Chondrocyte (in vitro differentiated cells): ENCODE measurements at places on chromosomes 6 and 20.
A peak's percentile ranks its signal among the peaks of the same experiment; 100 is the strongest.

GRCh38 chr6:161922631-161923119 is 648.8 kb upstream of the AGPAT4 start:
- no peaks in the 10 kb centered on the region for H3K36me3 ChIP-seq
- peak overlapping the region; percentile 88 for H3K27ac ChIP-seq
- no peak overlapping the region for H3K4me3 ChIP-seq
- H3K27me3 ChIP-seq: no peaks in the 10 kb centered on the region

- H3K36me3 ChIP-seq: peaks cover 8% of the 10 kb centered on the region
- peaks cover 8% of the 10 kb centered on the region for H3K4me1 ChIP-seq
- no peak overlapping the region for H3K27ac ChIP-seq
- H3K27me3 ChIP-seq: peaks cover 57% of the 10 kb centered on the region
Observed at GRCh38 chr20:58224097-58224496, 4.4 kb downstream of the ANKRD60 start.

GRCh38 chr6:26315274-26315673 is 49.7 kb upstream of the BTN3A2 start:
- peaks cover 24% of the 10 kb centered on the region for H3K4me1 ChIP-seq
- H3K27me3 ChIP-seq: no peaks in the 10 kb centered on the region
- no peak overlapping the region for H3K4me3 ChIP-seq
- H3K27ac ChIP-seq: no peak overlapping the region
- no peaks in the 10 kb centered on the region for H3K36me3 ChIP-seq
- DNase-seq: no peak

GRCh38 chr6:5280920-5281319 is 19.6 kb downstream of the FARS2 start:
- no peak overlapping the region for H3K27ac ChIP-seq
- H3K27me3 ChIP-seq: no peaks in the 10 kb centered on the region
- H3K4me1 ChIP-seq: peaks cover 4% of the 10 kb centered on the region
- no peak overlapping the region for H3K4me3 ChIP-seq
- DNase-seq: no peak

- DNase-seq: no peak
- no peak overlapping the region for H3K27ac ChIP-seq
- no peaks in the 10 kb centered on the region for H3K27me3 ChIP-seq
- H3K36me3 ChIP-seq: peaks cover 22% of the 10 kb centered on the region
- no peaks in the 10 kb centered on the region for H3K4me1 ChIP-seq
Observed at GRCh38 chr6:69719602-69720193, 77.1 kb downstream of the LMBRD1 start.

DNA sequence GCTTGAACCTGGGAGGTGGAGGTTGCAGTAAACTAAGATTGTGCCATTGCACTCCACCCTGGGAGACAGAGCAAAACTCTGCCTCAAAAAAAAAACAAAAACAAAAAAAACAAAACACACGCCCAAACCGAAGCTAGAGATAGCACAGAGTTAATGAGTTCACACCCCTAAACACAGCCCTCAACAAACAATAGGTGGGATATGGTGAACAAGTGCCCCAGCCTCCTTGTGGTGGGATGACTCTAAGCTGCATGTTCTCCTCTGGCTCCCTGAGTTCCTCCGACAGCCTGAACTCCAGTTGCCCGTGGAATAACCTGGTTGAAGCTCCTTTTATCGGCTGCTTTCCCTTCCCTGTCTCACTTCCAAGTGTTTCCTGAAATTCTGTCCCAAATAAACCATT is 22.1 kb upstream of the DSN1 start:
- no peaks in the 10 kb centered on the region for H3K27me3 ChIP-seq
- no peak overlapping the region for H3K4me3 ChIP-seq
- peaks cover 43% of the 10 kb centered on the region for H3K36me3 ChIP-seq
- DNase-seq: no peak
- H3K27ac ChIP-seq: no peak overlapping the region

DNA sequence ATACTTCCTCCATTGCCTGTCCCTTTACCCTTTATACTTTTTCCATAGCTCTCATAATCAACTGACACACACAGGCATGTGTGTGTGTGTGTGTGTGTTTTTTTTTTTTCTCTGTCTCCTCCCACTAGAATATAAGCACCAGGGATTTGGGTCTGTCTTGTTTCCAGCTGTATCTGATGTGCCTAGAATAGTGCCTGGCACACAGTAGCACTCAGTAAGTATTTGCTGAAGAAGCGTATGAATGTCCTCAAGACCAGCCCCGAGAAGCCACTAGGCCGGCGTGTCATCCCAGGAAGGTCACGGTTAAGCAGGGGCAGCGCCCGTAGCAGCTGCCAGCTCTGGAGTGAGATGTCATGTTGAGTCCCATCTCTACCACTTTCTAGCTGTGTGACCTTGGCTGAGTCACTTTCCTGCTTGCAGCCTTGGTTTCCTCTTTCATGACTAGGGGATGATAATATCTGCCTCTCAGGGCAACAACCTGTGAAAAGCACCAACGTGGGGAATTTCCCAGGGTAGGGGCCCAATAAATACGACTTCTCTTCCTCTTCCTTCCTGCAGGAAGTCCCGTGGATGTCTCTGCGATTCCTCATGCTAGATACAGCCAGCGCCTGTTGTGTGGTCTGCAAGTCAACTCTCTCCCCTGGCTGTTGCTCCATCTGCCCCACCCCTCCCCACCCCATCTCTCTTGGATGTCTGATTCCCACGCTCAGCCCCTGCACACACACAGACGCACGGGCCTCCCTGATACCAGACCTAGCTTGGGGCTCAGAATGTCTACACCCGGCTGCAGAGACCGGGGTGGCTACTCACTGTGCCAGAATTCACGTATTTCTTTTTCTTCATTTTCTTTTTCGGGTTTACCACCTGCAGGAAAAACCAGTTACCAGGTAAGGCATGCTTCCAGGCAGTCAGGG is 58.1 kb downstream of the RAB44 start:
- no peak for DNase-seq
- no peaks in the 10 kb centered on the region for H3K4me1 ChIP-seq
- H3K27ac ChIP-seq: no peak overlapping the region

- H3K4me1 ChIP-seq: peaks cover 18% of the 10 kb centered on the region
- H3K27me3 ChIP-seq: peaks cover 20% of the 10 kb centered on the region
- no peak for DNase-seq
- no peak overlapping the region for H3K27ac ChIP-seq
Observed at GRCh38 chr20:6053064-6053775, 640 bp downstream of the LRRN4 start.

- H3K4me3 ChIP-seq: no peak overlapping the region
- H3K36me3 ChIP-seq: no peaks in the 10 kb centered on the region
- H3K27ac ChIP-seq: peak overlapping the region; percentile 72
- H3K27me3 ChIP-seq: no peaks in the 10 kb centered on the region
Observed at GRCh38 chr6:116217069-116217468, 36.8 kb downstream of the TSPYL4 start.

DNA sequence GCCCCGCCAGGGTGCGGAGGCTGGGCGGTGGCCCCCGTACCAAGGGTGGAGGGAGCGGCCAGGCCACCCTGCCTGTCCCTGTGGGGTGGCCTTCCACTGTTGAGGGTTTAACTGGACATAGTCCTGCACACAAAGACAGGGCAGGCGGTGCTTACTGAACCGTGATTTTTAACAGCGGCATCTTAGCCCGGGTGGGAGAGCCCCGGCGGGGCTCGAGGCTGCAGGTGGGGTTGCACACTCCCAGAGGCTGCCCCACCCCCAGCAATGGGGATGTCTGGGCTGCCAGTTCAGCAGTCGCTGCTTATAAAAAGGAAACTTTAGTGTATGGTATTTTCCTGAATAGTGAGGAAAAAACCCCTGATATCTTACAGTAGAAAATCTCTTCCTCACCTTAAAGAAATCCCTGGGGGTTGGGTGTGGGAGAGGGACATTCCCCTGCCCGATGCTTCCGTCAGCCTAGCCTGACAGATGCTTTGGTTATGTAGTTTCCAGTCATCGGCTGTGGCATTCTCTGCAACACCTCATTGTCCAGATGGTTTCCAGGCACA is 79.4 kb downstream of the IRF4 start:
- H3K27me3 ChIP-seq: peaks cover 16% of the 10 kb centered on the region
- peaks cover 7% of the 10 kb centered on the region for H3K4me1 ChIP-seq
- no peak overlapping the region for H3K4me3 ChIP-seq
- no peaks in the 10 kb centered on the region for H3K36me3 ChIP-seq

GRCh38 chr6:112883095-112883494 is 536.0 kb downstream of the RFPL4B start:
- peak overlapping the region; percentile 85 for H3K27ac ChIP-seq
- no peaks in the 10 kb centered on the region for H3K36me3 ChIP-seq

GRCh38 chr6:135075018-135075417 is 20.4 kb upstream of the HBS1L start:
- peaks cover 10% of the 10 kb centered on the region for H3K27me3 ChIP-seq
- H3K4me3 ChIP-seq: no peak overlapping the region
- no peaks in the 10 kb centered on the region for H3K4me1 ChIP-seq

GRCh38 chr20:40547483-40548091 is 141.4 kb downstream of the MAFB start:
- no peak for DNase-seq
- peaks cover 7% of the 10 kb centered on the region for H3K27me3 ChIP-seq
- H3K4me1 ChIP-seq: peaks cover 5% of the 10 kb centered on the region
- no peak overlapping the region for H3K27ac ChIP-seq
- H3K36me3 ChIP-seq: peaks cover 2% of the 10 kb centered on the region
- H3K4me3 ChIP-seq: no peak overlapping the region

DNA sequence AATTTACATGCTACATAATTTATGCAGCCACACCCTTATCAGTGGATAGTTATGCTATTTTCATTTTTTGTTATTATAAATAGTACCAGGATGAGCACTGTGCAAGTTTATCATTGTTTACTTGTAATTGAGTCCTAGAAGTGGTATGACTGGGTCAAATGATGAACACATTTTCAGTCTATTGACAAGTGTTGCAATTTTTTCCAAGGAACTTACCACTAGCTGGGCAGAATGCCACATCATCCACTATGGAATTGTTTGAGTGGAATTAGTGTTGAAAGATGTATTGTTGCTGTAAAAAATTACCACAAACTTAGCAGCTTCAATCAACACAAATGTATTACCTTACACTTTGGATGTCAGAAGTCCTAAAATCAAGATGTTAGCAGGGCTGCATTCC is 38.1 kb upstream of the OPN5 start:
- DNase-seq: no peak
- no peak overlapping the region for H3K4me3 ChIP-seq
- H3K27me3 ChIP-seq: no peaks in the 10 kb centered on the region
- no peak overlapping the region for H3K27ac ChIP-seq
- peaks cover 8% of the 10 kb centered on the region for H3K4me1 ChIP-seq
- peaks cover 2% of the 10 kb centered on the region for H3K36me3 ChIP-seq

DNA sequence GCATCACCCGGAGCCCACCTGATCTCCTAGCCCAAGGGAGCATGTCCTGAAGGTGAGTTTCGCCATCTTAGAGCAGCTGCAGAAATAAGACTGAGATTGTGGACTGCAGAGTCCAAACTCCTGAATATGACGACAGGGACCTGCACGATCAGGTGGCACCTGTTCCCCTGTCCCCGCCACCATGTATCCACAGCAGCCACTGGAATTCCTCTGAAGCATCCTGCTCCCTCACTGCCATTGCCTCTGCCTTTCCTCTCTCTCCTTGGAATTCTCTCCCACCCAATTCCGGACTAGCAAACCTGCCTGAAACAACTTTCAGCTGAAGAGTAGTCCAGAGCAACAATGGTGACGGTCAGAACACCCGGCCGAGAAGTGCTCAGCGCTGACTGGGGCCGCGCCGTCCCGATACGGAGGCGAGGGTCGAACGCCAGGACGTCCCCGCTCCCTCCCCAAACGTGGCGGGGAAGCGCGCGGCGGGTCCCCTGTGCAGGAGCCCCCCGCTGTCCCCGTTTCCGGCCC is 694 bp upstream of the FAM120B start:
- no peak for DNase-seq
- no peak overlapping the region for H3K27ac ChIP-seq
- H3K36me3 ChIP-seq: peaks cover 7% of the 10 kb centered on the region

DNA sequence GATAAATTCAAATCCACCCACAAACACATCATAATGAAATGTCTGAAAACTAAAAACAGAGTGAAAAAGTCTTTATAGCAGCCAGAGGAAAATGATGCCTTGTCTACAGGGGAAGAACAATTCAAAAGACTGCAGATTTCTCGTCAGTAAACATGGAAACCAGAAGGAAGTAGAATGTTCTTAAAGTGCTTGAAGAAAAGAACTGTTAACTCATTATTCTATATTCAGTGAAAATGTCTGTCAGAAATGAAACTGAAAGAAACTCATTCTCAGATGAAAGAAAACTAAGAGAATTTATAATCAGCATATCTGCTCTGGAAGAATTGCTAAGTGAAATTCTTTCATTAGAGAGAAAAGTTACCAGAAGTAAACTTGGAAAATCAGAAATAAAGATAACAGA is 416.1 kb downstream of the TBC1D32 start:
- no peaks in the 10 kb centered on the region for H3K36me3 ChIP-seq
- H3K27ac ChIP-seq: no peak overlapping the region
- no peaks in the 10 kb centered on the region for H3K4me1 ChIP-seq
- DNase-seq: no peak
- H3K4me3 ChIP-seq: no peak overlapping the region

- H3K27me3 ChIP-seq: no peaks in the 10 kb centered on the region
- no peaks in the 10 kb centered on the region for H3K36me3 ChIP-seq
- no peak for DNase-seq
- H3K4me1 ChIP-seq: peaks cover 34% of the 10 kb centered on the region
- peak overlapping the region; percentile 59 for H3K4me3 ChIP-seq
- H3K27ac ChIP-seq: peak overlapping the region; percentile 87
Observed at GRCh38 chr6:5497896-5498578, 236.7 kb downstream of the FARS2 start.

DNA sequence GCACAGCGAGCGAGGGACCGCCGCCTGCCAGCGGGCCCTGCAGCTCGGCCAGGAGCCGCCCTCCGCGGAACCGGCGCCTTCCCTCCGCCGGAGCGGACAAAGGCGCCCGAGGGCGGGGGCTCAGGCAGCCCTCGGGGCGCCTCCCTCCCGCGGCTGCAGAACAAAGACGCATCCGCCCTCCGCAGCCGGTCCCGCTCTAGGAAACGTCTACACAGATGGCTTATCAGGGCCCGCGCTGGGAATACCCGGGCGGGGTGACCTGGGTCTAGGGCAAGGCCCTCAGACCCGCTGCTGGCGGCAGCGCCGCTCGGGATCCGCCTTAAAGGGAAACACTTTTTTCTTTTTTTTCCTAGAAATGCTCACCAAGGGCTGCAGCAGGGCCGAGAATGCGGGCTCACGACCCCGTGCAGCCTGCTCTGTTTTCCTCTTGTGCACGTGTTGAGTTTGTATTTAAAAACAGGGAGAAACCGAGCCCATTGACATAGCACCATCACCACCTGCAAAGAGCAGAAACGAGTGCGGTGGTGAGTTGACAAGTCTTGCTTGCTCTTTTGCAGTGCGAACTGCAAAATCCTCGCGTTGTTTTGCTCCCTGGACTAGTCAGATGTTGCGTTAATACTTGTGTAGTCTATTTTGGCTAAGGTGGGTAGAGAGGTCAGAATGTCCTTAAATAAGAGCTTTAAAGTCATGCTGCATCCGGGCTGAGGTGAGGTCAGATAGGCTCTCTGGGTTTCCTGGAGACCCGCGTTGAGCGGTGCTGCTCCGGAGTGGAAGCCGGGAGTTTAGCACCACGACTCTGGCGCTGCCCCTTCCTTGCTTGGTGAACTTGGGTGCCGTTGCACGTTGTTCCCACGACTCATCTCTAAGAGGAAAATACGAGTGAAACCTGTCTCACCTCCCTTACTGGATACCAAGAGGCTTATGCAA is 1.1 kb upstream of the RPS6KA2 start:
- peak overlapping the region; percentile 93 for H3K27ac ChIP-seq
- DNase-seq: no peak
- no peaks in the 10 kb centered on the region for H3K36me3 ChIP-seq
- no peaks in the 10 kb centered on the region for H3K27me3 ChIP-seq
- peak overlapping the region; percentile 84 for H3K4me3 ChIP-seq

- H3K36me3 ChIP-seq: peaks cover 5% of the 10 kb centered on the region
- no peak for DNase-seq
- H3K4me3 ChIP-seq: no peak overlapping the region
Observed at GRCh38 chr6:147479857-147480256, 28.6 kb upstream of the SAMD5 start.
